ENCODE measurements at places on chromosomes 4 and X.

DNA sequence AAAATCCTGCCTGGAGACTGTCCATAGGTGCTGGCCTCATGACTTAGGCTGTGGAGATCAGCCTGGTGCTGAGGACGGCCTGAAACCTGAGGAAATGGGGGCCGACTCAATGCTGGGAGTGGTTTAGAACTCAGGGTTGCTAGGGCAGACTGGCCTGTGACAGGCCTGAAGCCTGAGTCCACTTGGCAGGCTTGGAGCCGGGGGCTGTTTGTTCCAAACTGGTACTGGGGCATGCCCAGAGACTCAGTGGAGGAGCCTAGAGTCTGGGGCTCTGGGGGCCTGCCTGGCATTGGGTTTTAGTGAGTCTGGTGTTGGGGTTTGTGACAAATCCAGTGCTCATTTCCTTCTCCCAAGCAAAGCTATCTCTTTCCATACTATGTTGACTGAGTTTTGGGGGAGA lies 489.7 kb upstream of the CNKSR2 start:
- DNase-seq: no peak

DNA sequence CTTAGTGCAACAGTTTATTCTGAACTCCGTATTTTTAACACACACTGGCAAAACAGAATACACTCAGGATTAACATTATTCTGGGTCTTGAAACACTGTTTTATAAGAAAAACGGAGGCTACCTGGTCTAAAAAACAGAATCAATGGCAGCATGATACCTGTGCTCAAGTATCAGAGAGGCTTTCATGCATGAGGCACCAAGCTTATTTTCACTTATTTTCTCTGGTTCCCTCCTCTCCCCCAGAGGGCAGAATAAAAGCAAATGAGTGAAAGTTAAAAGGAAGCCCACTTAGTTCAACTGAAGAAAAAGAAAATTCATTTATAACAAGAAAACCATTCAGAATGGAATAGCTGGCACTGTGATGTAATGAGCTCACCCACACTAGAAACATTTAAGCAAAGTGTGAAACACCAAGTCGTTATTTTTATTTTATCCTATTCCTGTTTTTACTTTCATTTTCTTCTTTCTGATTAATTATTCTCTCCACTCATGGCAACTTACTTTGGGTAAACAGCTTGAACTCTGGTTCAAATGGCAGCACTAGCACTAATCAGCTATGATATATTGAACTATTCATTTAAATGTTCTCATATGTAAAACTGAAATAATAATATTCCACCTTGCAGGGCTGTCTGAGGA lies 211.8 kb downstream of the PPP3CA start:
- DNase-seq: no peak

- DNase-seq: peak; percentile 42
Measured at GRCh38 chrX:23616361-23616760, 50.9 kb upstream of the PRDX4 start.

GRCh38 chrX:87392369-87392768 lies 125.2 kb upstream of the KLHL4 start:
- DNase-seq: no peak

- DNase-seq: peak; percentile 65
Measured at GRCh38 chr4:105605493-105605892, 53.1 kb downstream of the ARHGEF38 start.

- DNase-seq: no peak
Measured at GRCh38 chr4:72207196-72207595, 175.4 kb downstream of the NPFFR2 start.

- DNase-seq: no peak
Measured at GRCh38 chr4:90163872-90164271, 36.7 kb downstream of the CCSER1 start.

DNA sequence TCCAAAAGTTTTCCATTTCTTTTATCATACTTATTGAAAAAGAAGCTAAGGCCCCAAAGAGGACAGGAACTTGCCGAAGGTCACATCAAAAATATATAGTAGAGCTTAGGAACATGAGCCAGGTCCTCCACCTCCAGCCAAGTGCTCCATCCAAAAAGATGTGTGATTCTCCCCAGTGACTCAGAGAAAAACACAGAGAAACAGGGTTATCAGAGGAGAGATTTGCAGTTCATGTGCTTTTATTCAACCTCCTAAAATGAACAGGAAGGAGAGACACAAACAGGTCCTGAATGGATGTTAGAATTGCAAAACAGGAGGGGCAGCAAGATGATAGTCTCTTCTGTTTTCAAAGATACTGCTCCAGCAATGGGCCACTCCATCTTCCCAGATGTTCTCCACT lies 19.6 kb upstream of the FGF16 start:
- no peak for DNase-seq

- DNase-seq: no peak
Measured at GRCh38 chr4:159937595-159937994, 834.7 kb downstream of the RAPGEF2 start.

- DNase-seq: peak; percentile 2
Measured at GRCh38 chr4:155914782-155915181, 11.3 kb downstream of the TDO2 start.

DNA sequence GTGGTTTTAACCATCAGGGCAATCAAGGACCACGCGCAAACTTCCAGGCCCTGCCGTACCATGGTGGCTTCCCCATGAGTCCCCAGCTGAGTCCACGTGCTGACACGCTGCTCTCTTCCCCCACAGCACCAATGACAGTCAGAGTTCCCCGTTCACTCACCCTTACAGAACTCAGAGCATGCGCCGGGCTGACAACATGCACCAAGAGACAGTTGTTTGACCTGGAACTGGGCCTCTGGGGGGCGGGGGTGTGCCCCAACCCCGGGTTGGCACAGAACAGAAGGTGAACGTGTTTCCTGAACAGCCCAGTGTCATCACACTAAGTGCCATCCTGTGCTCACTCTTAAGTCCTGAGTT lies 29.4 kb downstream of the IRF2 start:
- no peak for DNase-seq
